ENCODE measurements at places on chromosomes 4 and X. TPM values are rescaled to one million over a fixed set of nuclear protein-coding genes. Genes with fewer than 3 reads are reported as not detected.
A peak's percentile ranks its signal among the peaks of the same experiment; 100 is the strongest.

Gene TRAM1L1
- 21.9 TPM for polyA plus RNA-seq

DNA sequence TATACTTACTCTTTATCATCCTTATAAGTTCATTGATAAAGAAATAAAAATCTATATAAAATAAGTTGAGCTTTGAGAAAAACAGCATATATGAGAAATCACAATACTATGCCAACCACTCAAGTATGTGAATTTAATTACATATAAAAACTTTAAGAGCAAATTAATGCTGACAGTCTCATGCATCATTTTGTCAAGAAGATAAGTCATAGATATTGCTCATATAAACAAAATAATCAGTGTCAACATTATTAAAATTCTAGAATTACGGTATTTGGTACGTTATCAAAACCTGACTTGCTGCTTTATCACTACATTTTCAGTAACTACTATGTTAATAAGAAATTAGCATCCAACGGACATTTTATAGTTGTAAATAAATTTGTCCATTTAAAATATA, 111.2 kb downstream of the FBXO8 start:
- DNase-seq = no peak

- DNase-seq = no peak
Observed at GRCh38 chrX:42615161-42615563, 162.8 kb downstream of the PPP1R2C start.

DNA sequence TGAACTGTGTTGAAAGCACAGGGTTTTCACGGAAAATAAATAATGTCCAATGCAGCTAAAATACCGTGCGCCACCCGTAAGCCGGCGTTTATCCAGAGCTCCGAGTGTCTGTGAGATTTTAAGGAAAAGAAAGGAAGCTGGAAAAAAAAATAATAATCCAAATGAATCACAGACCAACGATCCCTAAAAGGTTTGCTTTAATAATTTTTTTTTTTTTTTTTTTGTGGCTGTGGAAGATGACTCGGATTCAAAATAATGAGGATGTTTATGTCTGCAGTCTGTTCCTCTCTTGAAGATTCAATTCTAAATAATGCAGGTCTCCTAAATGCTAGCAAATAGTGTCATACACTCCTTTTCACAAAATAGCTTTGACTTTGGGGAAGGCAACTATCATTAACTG, 84.6 kb upstream of the PPP2R3B start:
- DNase-seq = no peak

- peak; percentile 61 for DNase-seq
Observed at GRCh38 chr4:158253350-158253980, 43.2 kb downstream of the TMEM144 start.

GRCh38 chr4:93183576-93183975, 645.0 kb upstream of the ATOH1 start:
- DNase-seq = no peak

- no peak for DNase-seq
Observed at GRCh38 chr4:3473181-3473950, 10.3 kb downstream of the DOK7 start.

Gene TAF1
- polyA plus RNA-seq = 31.5 TPM

GRCh38 chr4:71241501-71242288, 97.1 kb upstream of the SLC4A4 start:
- DNase-seq = no peak

GRCh38 chrX:40473460-40474204, 107.1 kb upstream of the ATP6AP2 start:
- no peak for DNase-seq

Gene MTMR1
- 27.0 TPM for polyA plus RNA-seq

- DNase-seq = no peak
Observed at GRCh38 chrX:39946822-39947221, 150.9 kb downstream of the BCOR start.

DNA sequence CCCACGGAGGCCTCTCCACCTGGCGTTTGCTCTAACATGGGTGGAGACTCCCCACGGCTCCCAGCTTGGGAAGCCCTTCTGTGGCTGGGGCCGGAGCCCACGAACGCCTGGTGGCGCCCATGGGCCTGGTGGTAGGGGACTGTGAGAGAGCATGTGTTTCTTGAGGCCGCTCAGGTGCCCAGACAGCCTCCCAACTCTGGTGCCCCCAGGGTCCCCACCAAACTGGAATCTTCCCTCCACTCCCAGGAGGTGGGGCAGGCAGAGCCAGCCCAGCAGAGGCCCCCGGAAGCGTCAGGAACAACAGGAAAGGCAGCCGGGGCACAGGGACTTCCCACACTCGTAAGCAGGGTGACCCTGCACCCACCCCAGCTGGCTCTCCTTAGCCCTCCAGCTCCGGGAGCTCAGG, 33.3 kb upstream of the FGFR3 start:
- no peak for DNase-seq

GRCh38 chr4:123878976-123879375, 482.4 kb downstream of the SPRY1 start:
- no peak for DNase-seq

Gene AMER1
- 7.5 TPM for polyA plus RNA-seq

Gene ESX1
- not detected for polyA plus RNA-seq

GRCh38 chr4:55438314-55438713, 42.6 kb downstream of the TMEM165 start:
- DNase-seq = no peak

Gene BEX4
- polyA plus RNA-seq = 177 TPM
